ENCODE measurements at places on chromosomes 12 and 14.

- DNase-seq: no peak
Observed at GRCh38 chr12:44677724-44678123, 198.4 kb downstream of the NELL2 start.

GRCh38 chr12:119715268-119715620 is 47.3 kb downstream of the PRKAB1 start:
- peak; percentile 25 for DNase-seq

DNA sequence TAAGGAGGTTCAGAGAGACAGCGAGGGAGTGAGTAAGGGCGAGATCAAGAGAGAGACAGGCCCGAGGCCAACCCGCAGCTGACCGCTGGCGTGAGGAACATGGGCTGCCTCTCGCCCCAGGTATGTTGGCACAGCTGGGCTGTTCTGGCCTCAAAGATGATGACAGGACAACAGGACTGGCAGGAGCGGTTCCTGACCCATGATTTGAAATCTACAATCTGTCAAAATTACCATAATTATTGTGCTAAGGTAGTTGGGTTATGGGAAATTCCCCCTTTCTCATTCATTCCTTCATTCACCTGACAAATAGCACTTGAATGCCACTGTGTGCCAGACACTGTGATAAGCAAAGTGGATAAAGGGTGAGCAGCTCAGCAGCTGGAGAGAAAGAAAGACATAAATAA is 5.1 kb upstream of the ENDOU start:
- peak; percentile 24 for DNase-seq

DNA sequence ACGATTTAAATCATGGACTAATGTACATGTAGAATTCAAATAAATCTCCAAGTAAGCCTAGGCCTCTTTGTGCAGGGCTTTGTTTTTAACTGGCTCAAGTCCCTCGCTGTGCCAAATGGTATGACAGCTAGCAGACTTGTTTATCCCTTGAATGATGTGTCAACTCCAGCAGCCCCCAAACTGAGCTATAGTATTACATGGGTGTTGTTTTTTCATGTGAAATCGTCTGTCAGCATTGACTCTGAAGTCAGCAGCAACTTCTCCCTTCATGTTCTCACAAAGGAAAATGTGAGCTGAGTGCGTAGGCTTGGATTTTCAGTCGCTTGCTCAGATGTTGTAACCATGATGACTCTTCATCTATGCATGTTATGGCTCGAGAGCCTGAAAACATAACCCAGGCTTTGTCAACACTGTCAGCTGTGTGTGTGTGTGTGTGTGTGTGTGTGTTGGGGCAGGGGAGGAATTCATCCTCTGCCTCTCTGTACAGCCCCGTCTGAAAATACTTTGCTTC is 73.3 kb downstream of the PTHLH start:
- DNase-seq: peak; percentile 90

- DNase-seq: peak; percentile 81
Observed at GRCh38 chr14:50040401-50040775, 76.0 kb downstream of the VCPKMT start.

Data from MCF 10A (cell line).